SK-N-SH treated with all-trans-retinoic acid at 6 μM for 48 hours (cell line): ENCODE measurements at places on chromosomes 5 and 9.
A peak's percentile ranks its signal among the peaks of the same experiment; 100 is the strongest.

- ATAC-seq: peak; percentile 81
These were observed 3.6 kb downstream of the TMC1 start for GRCh38 chr9:72524820-72525540.

- ATAC-seq: peak; percentile 76
These were observed 36.4 kb downstream of the MTMR12 start for GRCh38 chr5:32276173-32276853.

- ATAC-seq: no peak
These were observed 736 bp upstream of the NKD2 start for GRCh38 chr5:1007681-1008450.

DNA sequence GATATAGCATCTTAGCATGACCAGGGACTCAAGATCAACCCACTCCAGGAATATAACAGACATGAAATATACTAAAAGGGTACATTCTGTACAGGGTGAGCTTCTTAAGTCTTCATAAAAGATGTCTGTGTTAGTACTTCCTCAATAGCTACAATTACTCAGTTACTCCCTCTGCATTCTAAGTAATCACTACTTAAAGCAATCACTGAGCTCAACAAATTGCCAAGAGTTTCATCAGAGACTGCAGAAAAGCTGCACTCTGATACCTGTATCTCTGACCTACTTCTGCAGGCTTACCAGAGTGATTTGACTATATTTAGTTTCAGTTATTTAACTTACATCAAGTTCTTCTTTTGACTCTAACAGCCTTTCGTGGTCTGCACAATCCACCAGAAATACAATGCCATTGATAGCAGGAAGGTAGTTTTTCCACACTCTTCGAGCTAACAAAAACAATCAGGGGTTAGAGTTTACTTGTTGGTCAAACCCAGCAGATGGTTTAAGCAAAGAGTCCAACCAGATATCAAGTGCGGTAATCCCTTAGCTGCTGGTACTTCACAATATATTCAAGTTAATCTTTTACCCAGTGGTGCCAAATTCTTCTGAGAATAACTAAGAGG lies 23.3 kb downstream of the SAR1B start:
- ATAC-seq: no peak

DNA sequence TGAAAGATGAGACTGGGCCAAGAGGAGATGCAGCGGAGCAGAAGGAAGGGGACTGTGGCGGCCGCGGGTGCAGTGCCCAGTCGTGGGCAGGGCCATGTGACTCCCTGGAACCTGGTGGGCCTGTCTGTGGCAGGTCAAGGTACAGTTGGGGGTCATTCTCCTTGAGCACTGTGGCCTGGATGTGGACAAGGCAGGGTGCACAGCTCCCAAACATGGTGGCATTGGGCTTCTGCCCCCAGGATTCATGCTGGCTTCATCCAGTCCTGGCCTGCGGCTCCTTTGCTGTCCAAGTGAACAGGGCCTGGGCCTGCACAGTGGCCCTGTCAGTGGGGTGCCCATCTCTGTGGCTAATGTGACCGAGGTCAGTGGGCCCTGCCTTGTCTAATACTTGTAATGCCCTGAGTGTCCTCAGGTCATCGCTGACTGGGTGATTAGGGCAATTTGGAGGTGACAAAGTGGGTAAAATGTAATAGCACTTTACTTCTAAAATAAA lies 39.9 kb downstream of the CEP72 start:
- no peak for ATAC-seq

GRCh38 chr9:99162759-99163364 lies 57.9 kb downstream of the TGFBR1 start:
- ATAC-seq: peak; percentile 73

- ATAC-seq: no peak
These were observed 592.7 kb downstream of the TLE1 start for GRCh38 chr9:81096625-81097024.

DNA sequence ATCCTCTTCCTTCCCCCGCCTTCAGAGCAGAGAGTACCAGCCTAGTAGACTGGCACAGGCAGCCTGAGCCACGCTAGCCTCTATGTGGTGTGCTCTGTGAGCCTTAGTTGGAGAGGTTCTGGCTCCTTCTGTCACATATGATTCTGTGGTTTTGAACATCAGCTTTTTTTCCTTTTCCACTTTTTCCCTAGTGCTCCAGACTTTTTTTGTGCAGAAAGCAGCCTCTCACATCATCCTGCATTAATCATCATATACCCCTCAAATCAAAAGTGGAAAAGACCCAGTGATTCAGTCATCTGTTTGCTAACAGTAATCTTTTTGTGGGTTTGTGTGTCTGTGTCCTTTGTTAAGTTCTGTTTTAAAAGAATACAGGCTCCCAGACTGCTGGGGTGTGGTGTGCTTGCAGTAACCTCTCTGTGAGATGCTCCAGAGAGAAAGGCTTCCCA lies 663.9 kb upstream of the RGMB start:
- ATAC-seq: peak; percentile 85

- ATAC-seq: peak; percentile 18; the same call in 2 of the 3 replicates
These were observed 24.2 kb downstream of the STC2 start for GRCh38 chr5:173303878-173304590.

DNA sequence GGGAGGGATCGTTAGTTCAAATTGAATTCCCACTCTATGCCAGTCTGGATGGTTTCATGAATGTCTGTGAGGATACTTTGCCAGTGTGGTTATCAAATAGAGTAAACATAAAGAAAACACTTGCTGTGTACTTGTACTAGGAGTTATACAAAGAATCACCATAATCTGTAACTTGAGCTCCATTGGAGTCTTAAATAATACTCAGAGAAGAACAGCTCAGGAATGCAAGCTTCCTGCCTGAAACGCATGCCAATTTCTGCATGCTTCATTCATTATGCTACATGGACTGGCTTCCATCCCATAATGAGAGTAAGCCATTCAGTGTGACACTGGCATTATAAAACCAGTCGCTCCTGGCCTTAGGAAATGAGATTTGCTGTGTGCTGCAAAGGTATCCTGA lies 351.4 kb downstream of the SEMA5A start:
- peak; percentile 94 for ATAC-seq

- no peak for ATAC-seq
These were observed 6.8 kb downstream of the SLC24A2 start for GRCh38 chr9:19782005-19782404.

- ATAC-seq: no peak
These were observed 12.6 kb upstream of the PAX5 start for GRCh38 chr9:37046683-37047082.

GRCh38 chr9:111904026-111904425 lies 7.4 kb downstream of the UGCG start:
- ATAC-seq: peak; percentile 33

GRCh38 chr5:22591461-22591860 lies 261.7 kb downstream of the CDH12 start:
- no peak for ATAC-seq

- ATAC-seq: no peak
These were observed 16.7 kb downstream of the SLC36A1 start for GRCh38 chr5:151464101-151464500.

- ATAC-seq: no peak
These were observed 61.1 kb upstream of the LPAR1 start for GRCh38 chr9:111099199-111100008.

- ATAC-seq: no peak
These were observed 571.0 kb upstream of the ARRDC3 start for GRCh38 chr5:91954136-91954535.

DNA sequence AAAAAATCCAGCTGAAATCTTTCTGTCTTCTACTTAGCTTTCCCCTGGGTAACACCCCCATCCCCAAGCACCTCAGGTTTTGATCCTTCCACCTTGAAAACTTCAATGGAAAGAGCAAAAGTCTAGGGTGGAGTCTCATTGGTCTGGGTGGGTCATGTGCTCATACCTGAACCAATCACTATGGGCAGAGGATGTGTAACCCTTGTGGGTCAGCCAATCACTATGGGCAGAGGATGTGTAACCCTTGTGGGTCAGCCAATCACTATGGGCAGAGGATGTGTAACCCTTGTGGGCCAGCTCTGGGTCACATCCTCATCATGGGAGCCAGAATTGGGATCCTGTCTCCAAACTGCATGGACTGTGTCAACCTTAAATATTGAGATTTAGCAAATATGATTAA lies 18.5 kb downstream of the NAIF1 start:
- ATAC-seq: 0 out of 3 replicates have a peak, but pooled peaks have one; percentile 13

DNA sequence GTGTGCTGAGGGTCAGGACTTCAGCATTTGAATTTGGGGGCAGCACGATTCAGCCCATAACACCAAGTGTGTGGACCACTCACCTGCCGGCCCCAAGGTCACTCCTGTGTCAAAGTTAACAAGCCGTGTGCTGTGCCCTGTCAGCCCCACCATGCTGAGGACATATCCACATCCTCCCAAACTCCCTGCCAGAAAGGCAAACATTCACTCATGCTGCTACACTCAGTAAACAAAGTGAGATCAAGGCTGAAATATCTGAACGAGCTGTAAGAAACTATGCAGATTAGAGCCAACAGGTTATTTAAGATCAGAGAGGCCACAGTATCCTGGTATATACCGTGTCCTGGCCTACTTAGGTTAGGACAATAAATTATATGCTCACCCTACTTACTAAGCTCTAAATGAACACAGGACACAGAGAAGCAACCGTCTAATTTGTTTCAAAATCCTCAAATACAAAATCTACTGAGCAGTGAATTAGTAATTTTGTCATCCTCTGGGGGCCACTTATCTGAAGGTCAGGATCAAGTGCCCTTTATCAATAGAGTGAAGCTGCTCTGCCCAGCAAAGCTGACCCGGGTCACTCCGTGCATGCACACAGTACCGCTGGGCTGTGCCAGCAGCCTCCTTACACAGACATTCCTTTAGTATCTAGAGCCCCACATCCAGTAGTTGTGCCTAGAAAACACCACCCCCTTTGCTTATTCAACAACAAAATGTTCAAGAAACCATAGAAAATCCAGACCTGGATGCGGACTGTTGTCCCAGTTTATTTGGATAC lies 28.2 kb downstream of the RETREG1 start:
- no peak for ATAC-seq

DNA sequence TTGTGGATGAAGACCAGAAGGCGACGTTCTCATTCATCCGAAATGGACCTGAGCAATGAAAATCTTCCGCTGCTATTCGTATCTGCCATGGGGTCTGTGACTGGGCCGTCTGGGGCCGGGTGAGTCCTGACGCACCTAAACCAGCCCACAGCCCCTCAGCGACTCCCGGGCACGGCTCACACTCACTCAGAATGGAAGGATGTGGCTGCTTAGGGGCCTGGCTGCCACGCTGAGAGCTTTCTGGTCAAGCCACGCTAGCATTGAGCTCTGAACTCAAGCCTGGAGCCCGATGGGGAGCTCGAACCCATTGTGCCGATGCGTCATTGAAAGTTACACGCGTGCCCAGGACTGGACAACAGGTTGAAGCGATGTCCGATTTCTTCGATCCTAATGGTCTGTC lies 97.8 kb downstream of the MRPL36 start:
- ATAC-seq: no peak

GRCh38 chr5:57299986-57300385 lies 126.1 kb downstream of the GPBP1 start:
- ATAC-seq: no peak

GRCh38 chr9:90834828-90835595 lies 33.4 kb downstream of the SYK start:
- no peak for ATAC-seq

DNA sequence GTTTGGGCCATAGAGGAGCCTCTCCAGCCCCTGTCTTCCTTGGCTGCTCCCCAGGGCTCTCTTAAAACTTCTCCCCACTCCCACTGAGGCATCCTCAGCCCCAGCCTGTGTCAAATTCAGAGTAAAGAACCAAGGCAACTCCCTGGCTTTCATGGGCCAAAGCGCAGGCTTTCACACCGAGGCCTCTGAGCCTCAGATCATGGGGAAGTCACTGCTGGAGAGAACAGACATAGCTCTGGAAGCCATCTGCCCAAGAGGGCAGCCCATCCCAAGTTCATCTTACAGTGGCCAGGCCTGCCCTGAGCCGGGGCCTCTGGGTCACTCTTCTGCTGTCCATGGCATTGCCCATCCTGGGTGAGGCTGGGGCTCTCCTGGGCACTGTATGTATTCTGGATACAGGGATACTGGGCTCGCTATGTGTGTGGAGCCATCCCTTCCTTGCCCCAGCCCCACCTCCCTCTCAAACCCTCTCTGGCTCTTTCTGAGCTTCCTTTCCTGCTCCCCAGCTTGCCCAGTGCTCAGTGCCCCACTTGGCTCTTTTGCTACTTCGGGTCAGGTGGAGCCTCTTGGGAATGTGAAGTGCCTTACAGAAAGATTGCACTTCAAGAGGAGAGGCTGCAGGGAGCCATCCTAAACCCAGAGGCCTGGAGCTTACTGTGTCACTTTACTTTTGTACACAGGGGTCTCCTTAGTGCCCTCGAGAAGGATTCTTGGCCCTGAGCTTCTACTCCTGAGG lies 33.0 kb downstream of the TGFBI start:
- no peak for ATAC-seq

DNA sequence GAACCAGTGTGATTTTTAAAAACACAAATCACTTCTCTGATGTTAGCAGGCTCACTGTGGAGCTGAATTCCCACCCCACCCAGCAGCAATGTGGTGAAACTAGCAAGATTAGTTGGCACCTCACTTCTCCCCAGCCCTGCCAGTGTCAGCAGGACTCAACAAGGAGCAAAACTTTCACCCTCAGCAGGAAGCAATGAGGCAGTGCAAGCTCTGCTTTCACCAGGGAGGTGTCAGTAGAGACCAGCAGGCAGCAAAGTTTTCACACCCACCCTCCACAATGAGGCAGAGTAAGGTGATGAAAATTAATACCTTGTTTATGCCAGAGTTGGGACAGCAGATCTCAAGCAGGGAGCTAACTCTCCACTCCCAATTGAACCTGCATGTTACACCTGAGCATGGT lies 565.0 kb downstream of the CETN3 start:
- no peak for ATAC-seq

GRCh38 chr5:134517553-134517952 lies 7.9 kb upstream of the JADE2 start:
- no peak for ATAC-seq

DNA sequence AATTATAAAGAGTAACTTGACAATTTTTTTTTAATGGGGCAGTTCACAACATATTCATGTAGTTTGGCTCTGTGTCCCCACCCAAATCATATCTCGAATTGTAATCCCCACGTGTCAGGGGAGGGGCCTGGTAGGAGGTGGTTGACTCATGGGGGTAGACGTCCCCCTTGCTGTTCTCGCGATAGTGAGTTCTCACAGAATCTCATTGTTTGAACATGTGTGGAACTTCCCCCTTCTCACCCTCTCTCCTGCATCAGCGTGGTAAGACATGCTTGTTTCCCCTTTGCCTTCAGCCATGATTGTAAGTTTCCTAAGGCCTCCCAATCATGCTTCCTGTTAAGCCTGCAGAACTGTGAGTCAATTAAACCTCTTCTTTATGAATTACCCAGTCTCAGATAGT lies 40.7 kb downstream of the FBXW11 start:
- ATAC-seq: no peak

- peak; percentile 51 for ATAC-seq
These were observed 40.5 kb upstream of the LPCAT1 start for GRCh38 chr5:1564182-1564748.

GRCh38 chr9:82547995-82548394 lies 514.9 kb downstream of the RASEF start:
- ATAC-seq: no peak

DNA sequence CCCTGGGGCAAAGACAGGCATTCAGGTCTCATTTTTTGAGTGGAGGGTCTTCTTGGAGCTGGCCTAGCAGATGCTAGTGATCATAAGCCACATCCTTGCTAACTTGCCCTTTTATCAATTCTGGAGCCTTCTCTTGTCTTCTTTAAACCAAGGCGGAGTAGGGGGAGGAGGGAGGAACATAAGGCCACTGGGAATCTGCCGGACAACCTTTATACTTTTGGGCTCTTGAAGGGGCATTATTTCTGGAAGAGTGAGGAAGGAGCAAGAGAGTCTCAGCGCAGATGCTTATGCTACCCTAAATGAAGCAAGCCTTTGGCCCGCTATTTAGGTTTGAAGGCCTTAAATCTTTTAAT lies 2.0 kb downstream of the TMEFF1 start:
- no peak for ATAC-seq
